Glutamatergic neuron (in vitro differentiated cells): ENCODE measurements at places on chromosomes 7 and 10. TPM values are rescaled to one million over a fixed set of nuclear protein-coding genes. Genes with fewer than 3 reads are reported as not detected.

- H3K27ac ChIP-seq: no peak overlapping the region
- peaks cover 11% of the 10 kb centered on the region for H3K4me1 ChIP-seq
- H3K27me3 ChIP-seq: no peaks in the 10 kb centered on the region
- no peak for DNase-seq
These were observed 233.9 kb upstream of the CACNA2D1 start for GRCh38 chr7:82677493-82677892.

Gene SEM1
- total RNA-seq: 34.6 TPM

Gene FEZF1
- 12.7 TPM for total RNA-seq

DNA sequence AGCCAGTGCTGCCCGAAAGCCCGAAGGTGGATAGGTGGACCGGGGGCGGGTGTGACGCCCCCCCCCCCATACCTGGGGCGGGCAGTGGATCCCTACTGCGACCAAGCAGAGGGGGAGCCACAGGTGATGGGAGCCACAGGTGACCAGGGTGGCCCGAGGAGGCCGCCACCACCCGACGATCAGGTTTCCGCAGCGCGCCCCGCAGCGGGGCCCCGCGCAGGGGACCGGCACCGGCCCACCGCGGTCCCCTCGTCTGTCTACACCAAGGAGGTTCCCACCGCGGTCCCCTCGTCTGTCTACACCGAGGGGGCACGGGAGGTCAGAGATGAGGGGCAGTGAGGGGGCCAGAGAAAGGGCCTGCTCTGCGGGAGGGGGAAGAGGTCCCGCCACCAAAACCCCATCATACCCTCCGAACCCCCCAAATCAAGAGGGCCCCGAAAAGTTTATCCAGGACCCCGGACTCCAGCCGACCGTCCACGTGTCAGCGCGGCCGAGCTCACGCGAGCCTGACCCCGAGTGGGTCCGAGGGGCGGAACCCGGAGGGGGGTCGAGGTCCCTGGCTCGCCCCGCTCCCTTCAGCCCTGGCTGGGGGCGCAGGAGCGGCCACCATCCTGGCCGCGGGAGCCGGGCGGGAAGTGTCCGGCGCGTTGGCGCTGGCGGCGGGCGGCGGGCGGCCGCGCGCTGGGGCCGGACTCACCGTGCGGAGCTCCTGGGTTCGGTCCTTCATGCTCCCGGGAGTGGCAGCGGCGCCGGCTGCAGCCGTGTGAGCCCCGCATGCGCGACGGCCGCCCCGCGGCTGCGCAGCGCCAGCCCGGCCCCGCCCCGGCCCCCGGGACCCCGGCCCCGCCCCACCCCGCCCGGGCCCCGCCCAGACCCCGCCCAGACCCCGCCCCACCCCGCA lies at the start of gene STX1A:
Gene STX1A, minus strand, starts transcription at position 765 of the 901 bp plus-strand sequence. Its CDS starts 38 bp downstream, at position 727.
- peak within 1 kb of the TSS; percentile 84 for H3K4me3 ChIP-seq
- H3K36me3 ChIP-seq: no peaks in the 10 kb centered on the region
- peak; percentile 77 for DNase-seq
- peak within 1 kb of the TSS; percentile 70 for H3K27ac ChIP-seq
- H3K27me3 ChIP-seq: peaks cover 9% of the 10 kb centered on the region
- peaks cover 7% of the 10 kb centered on the region for H3K4me1 ChIP-seq

DNA sequence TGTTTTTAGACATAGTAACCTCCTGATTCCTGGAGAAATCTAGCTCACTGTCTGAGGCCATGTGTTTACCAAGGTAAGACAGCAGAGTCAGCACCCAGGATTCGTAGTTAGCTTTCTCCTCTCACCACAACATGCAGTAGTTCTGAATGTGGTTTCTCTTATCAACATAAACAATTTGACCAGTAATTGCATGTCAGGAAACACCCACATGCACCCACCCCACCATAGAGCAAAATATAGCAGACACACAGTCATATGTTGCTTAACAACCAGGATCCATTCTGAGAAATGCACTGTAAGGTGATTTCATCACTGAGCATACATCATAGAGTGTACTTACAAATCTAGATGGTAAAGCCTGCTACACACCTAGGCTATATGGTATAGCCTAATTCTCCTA lies 1004.0 kb downstream of the ANKRD7 start:
- H3K4me3 ChIP-seq: no peak overlapping the region
- H3K27ac ChIP-seq: no peak overlapping the region
- no peaks in the 10 kb centered on the region for H3K36me3 ChIP-seq
- no peaks in the 10 kb centered on the region for H3K4me1 ChIP-seq
- no peak for DNase-seq
- no peaks in the 10 kb centered on the region for H3K27me3 ChIP-seq

Gene ACTR3C
- total RNA-seq: not detected
